Upper lobe of left lung (tissue), 6 donors: ENCODE measurements at places on chromosomes 13 and 19.
A peak's percentile ranks its signal among the peaks of the same experiment; 100 is the strongest.

DNA sequence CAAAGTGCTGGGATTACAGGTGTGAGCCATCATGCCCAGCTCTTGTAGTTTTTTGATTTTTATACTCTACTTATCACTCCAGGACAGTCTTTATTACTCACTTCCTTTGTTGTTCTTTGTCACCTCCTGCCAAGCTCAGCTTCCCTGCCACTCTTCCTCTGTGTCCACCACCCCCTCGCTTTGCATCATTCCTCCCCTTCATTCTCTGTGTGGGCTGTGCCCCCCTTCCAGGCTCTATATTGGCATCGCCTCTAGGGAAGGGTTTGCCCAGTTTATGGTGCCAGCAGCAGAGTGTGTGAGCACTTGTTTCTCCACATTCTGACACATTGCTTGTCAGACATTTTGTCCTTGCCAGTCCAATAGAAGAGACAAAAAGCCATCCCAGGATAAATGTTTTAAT lies 15.1 kb downstream of the ZNF302 start:
- H3K4me1 ChIP-seq: no peaks in the 10 kb centered on the region
- no peak overlapping the region for H3K27ac ChIP-seq

GRCh38 chr19:13190781-13191540 lies 40.8 kb downstream of the IER2 start:
- H3K27ac ChIP-seq: no peak overlapping the region
- no peak for DNase-seq
- H3K4me1 ChIP-seq: peaks cover 16% of the 10 kb centered on the region
- H3K36me3 ChIP-seq: no peaks in the 10 kb centered on the region
- H3K4me3 ChIP-seq: no peak overlapping the region

DNA sequence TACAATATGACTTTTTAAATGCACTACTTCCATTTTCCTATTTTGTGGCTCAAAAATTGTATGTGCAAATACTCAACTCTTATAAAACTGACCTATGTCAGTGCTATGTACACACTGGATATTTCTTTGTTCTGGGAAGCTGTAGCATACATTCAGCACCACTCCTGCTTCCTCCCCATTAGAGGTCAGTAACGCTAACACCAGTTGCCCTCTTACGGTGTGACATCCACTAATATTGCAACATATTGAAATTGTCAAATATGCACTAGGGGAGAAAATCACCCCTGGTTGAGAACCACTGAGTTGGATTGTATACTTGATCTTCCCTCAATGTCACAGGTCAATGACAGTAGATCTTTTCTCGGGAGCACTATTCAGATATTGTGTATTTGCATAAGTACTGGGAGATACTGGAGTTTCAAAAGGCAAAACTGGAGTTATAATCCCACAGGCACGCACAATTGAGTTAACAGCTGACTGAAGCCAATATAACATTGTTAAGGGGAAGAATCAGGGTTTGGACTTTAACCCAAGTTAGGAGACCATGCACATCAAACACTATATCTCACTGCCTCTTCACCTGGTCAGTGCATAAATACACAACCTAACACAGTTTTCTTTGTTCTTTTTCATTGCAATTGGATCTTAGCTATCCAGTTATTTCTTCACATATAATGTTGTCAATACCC lies 1276.5 kb upstream of the MIR17HG start:
- no peak for DNase-seq
- H3K27ac ChIP-seq: no peak overlapping the region
- H3K4me3 ChIP-seq: no peak overlapping the region

DNA sequence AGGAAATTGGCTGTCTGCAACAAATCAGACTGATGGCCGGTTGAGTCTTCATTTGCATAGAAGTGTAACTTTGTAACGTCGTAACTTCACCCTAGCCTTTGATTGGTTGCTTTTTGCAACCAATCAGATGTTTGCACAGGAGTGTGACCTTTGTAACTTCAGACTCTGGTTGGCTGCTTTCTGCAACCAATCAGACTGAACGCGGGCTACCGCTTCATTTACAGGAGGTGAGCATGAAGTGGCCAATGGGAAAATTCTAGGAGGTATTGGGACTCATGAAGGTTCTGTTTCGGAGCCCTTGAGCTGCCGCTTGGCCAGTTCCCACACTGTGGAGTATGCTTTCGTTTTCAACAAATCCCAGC lies 441 bp upstream of the ZNF559 start:
- H3K4me1 ChIP-seq: peaks cover 15% of the 10 kb centered on the region
- peak; percentile 65 for DNase-seq
- H3K4me3 ChIP-seq: peak overlapping the region; percentile 52
- H3K36me3 ChIP-seq: no peaks in the 10 kb centered on the region

DNA sequence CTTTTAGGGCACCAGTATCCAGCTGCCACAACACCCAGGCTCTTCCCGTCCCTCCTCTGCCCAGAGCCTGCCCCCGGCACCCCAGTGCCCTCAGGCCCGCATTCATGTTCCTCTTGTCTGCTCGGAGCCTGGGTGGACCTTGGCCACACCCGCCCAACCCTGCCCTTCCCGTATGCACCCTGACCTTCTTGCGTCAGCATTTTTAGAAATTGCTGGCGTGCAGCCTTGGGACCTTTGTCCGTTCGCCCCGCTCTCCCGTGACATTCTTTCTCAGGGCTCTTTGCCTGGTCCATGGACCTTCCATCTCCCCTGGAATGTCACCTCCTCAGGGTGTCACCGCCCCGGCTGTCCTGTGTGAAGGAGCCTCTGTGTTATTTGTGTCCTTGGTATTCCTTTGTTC lies 7.6 kb downstream of the NUCB1 start:
- H3K4me3 ChIP-seq: no peak overlapping the region
- H3K27ac ChIP-seq: peak overlapping the region; percentile 61
- H3K36me3 ChIP-seq: peaks cover 91% of the 10 kb centered on the region
- no peaks in the 10 kb centered on the region for H3K27me3 ChIP-seq

- H3K27ac ChIP-seq: no peak overlapping the region
- H3K36me3 ChIP-seq: no peaks in the 10 kb centered on the region
Measured at GRCh38 chr13:75486146-75487062, 4.4 kb upstream of the TBC1D4 start.

- H3K36me3 ChIP-seq: no peaks in the 10 kb centered on the region
- no peak overlapping the region for H3K4me3 ChIP-seq
- H3K4me1 ChIP-seq: no peaks in the 10 kb centered on the region
- no peak overlapping the region for H3K27ac ChIP-seq
- DNase-seq: no peak
Measured at GRCh38 chr13:88726075-88726474, 1054.9 kb downstream of the SLITRK5 start.

- no peak overlapping the region for H3K4me3 ChIP-seq
- DNase-seq: peak; percentile 59
- no peaks in the 10 kb centered on the region for H3K4me1 ChIP-seq
- no peaks in the 10 kb centered on the region for H3K36me3 ChIP-seq
Measured at GRCh38 chr19:15696654-15697194, 23.8 kb downstream of the CYP4F12 start.

DNA sequence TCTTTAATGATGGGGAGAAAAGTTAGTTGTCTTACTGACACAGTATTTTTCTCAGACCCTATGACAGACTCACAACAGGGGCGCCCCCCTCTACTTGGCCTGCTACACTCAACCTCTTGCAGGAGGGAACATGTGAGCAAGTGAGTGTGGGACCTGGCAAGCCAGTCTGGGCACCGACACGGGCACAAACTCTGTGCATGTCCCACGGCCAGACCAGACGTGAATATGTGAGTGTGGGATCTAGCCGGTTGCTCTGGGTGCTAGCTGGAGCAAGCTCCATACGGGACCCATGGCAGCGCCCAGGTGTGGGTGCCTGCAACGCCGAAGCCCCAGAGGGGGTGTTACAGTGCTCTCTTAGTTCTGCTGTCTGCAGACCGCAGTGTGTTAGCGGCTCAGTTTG lies 1437.3 kb upstream of the MIR17HG start:
- no peaks in the 10 kb centered on the region for H3K27me3 ChIP-seq
- H3K27ac ChIP-seq: no peak overlapping the region
- H3K4me3 ChIP-seq: no peak overlapping the region
- no peaks in the 10 kb centered on the region for H3K36me3 ChIP-seq
- no peaks in the 10 kb centered on the region for H3K4me1 ChIP-seq

GRCh38 chr19:35828692-35829301 lies 16.2 kb upstream of the PRODH2 start:
- no peak overlapping the region for H3K4me3 ChIP-seq
- H3K36me3 ChIP-seq: no peaks in the 10 kb centered on the region
- no peak for DNase-seq

GRCh38 chr19:38949580-38950367 lies 19.0 kb downstream of the MRPS12 start:
- DNase-seq: peak; percentile 95
- no peaks in the 10 kb centered on the region for H3K27me3 ChIP-seq
- H3K4me1 ChIP-seq: peaks cover 13% of the 10 kb centered on the region
- no peaks in the 10 kb centered on the region for H3K36me3 ChIP-seq
- H3K27ac ChIP-seq: no peak overlapping the region

DNA sequence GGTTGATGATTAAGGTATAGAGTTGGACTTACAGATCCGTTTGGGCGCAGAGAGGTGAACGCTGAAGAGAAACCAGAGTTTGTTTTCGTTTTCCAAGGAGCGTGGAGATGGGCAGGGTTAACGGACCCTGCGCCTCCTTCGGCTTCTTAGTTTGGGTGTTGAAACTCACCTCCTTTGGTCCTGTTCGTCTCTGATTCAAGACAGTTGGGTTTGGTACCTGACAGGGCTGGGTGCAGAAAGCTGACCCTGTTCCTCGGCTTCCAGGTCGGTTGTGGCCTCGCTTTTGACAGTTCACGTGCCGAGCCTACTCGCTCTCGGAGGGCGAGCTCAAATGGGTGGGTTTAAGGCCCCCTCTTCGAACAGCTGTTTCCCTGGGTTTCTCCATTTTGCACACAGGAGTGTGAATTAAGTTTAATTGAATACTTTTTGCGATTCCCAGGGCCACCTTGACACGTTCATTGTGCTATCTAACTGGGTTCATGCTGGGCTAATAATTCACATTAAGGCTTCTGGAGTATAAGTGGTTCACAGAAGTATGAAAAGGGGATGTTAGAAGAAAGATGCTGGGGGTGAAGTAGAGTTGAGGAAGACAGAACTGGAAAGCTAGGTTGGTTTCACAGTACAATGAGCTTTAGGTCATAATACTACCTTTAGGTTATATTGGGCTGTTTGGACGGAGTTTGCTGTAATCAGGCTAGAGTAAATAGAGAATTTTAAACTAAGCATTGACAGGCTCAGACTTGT lies 638 bp downstream of the USPL1 start:
- peak overlapping the region; percentile 93 for H3K4me3 ChIP-seq
- H3K27me3 ChIP-seq: no peaks in the 10 kb centered on the region
- peaks cover 29% of the 10 kb centered on the region for H3K4me1 ChIP-seq
- H3K27ac ChIP-seq: peak overlapping the region; percentile 99
- no peak for DNase-seq

- H3K36me3 ChIP-seq: no peaks in the 10 kb centered on the region
- H3K4me1 ChIP-seq: peaks cover 67% of the 10 kb centered on the region
- DNase-seq: peak; percentile 59
- no peaks in the 10 kb centered on the region for H3K27me3 ChIP-seq
Measured at GRCh38 chr19:11378319-11379189, 4.1 kb downstream of the SWSAP1 start.

DNA sequence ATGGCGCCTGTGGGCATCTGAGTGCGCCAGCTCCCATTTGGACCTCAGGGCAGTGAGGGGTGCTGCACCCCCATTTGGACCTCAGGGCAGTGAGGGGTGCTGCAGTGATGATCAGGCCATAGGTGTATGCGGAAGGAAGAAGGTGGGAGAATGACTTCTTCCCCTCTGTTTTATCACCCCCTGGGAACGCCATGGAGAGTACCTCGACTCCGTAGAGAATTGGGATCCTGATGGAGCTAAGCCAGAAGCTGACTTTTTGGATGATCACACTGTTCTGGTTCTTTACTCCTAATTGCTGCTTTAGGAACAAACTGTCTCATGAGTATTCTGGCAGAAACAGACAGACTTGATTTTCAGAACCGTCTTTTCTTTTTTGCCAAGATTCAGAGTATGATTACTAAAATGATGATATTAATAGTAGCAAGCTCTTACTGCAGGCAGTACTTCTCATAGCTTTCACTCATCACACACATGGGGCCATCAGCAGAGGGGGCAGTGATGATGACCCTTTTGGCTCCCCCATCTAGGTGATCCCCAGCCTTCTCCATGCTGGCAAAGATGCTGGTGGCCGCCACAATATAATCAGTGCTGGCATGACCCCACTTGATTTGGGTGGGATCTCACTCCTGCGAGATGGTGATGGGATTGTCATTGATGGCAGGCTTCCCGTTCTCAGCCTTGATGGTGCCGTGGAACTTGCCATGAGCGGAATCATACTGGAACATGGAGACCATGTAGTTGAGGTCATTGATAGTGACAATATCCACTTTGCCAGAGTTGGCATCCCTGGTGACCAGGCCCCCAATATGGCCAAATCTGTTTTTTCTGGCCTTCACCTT lies 10.3 kb upstream of the UBAC2 start:
- H3K27ac ChIP-seq: no peak overlapping the region
- DNase-seq: no peak
- H3K4me3 ChIP-seq: no peak overlapping the region

DNA sequence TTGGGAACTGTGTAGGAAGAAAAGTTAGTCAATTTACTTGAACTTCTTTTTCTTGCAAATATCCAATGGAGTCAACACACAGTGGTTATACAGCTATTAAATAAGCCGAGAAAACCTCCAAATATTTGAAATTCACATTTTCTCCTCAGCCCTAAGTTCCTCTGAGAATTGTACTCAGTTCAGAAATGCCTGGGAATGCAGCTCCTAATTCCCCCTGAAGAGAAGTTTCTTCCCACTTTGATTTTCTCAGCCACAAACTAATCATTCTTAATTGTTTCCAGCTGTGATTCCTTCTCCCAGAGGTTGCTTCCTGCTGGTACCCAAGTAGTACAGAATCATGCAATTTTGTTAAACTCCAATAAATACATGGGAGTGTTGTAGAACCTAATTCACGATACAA lies 246.1 kb upstream of the MIR17HG start:
- DNase-seq: no peak
- no peaks in the 10 kb centered on the region for H3K36me3 ChIP-seq
- H3K4me3 ChIP-seq: no peak overlapping the region

DNA sequence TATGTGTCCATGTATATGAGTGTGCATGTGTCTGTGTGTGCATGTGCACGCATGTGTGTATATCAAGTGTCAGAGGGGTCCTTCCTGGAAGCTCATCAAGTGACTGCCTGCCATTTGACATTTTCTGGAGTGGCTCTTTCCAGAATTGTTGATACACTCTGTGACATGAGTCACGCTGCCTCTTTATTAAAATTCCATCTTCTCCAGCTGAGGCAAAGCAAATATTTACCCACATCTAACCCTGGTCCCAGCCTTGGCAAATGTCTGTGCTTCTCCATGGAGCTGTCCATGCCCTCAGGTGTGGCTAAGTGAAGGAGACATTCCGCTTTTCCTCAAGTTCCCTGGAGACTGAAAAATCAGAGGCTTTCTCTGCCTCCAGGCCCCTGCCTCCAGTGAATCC lies 88.2 kb upstream of the MBNL2 start:
- H3K4me1 ChIP-seq: peaks cover 26% of the 10 kb centered on the region
- no peaks in the 10 kb centered on the region for H3K36me3 ChIP-seq
- H3K27me3 ChIP-seq: no peaks in the 10 kb centered on the region
- no peak for DNase-seq
- H3K27ac ChIP-seq: peak overlapping the region; percentile 14
- no peak overlapping the region for H3K4me3 ChIP-seq

- H3K36me3 ChIP-seq: peaks cover 17% of the 10 kb centered on the region
- H3K27ac ChIP-seq: peak overlapping the region; percentile 52
- no peaks in the 10 kb centered on the region for H3K27me3 ChIP-seq
- DNase-seq: no peak
Measured at GRCh38 chr19:18118420-18119012, 20.9 kb downstream of the MAST3 start.

GRCh38 chr19:31531326-31531725 lies 182.1 kb upstream of the TSHZ3 start:
- no peaks in the 10 kb centered on the region for H3K4me1 ChIP-seq
- no peak overlapping the region for H3K27ac ChIP-seq
- no peaks in the 10 kb centered on the region for H3K27me3 ChIP-seq
- H3K36me3 ChIP-seq: no peaks in the 10 kb centered on the region
